ENCODE measurements at places on chromosomes 13 and 19.

- DNase-seq: no peak
These were observed 103.8 kb downstream of the RGCC start for GRCh38 chr13:41561170-41561569.

GRCh38 chr19:39684267-39684666, 20.0 kb upstream of the LGALS14 start:
- no peak for DNase-seq

DNA sequence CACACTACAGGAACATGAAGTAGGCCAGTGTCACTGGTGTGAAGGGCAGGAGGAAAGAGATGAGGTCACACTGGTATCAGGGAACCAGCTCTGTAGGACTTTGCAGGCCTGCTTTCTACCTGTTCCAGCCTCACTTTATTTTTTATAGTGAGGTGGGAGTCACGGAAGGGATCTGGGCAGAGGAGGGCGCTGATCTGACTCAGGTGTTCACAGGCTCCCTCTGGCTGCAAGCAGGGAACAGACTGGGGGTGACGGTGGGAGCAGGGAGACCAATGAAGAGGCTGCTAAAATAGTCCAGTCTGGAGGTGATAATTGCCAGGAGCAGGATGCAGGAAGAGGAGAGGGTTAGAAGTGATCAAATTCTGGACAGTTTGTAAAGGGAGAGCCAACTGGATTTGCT, 2.8 kb downstream of the THAP8 start:
- no peak for DNase-seq

- DNase-seq: no peak
These were observed 305.3 kb downstream of the TEX29 start for GRCh38 chr13:111625526-111626315.

GRCh38 chr19:29761575-29762232, 46.6 kb upstream of the C19orf12 start:
- peak; percentile 4 for DNase-seq

- no peak for DNase-seq
These were observed 172.8 kb downstream of the NHLRC3 start for GRCh38 chr13:39210961-39211534.

DNA sequence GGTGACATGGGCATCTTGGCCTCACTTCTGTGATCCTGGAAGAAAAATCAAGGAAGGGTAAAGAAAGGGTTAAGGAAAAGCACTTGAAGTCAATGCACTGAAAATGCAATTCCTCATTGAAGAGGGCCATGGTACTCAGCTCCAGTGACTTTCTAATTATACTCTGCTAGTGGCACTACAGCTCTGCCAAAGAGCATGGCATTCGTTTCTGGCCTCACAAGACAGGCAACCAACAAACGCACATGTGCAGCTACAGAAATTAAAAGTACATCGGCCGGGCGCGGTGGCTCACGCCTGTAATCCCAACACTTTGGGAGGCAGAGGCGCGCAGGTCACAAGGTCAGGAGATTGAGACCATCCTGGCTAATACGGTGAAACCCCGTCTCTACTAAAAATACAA, 21.8 kb downstream of the SACS start:
- DNase-seq: no peak

- DNase-seq: no peak
These were observed 65.7 kb upstream of the ATP12A start for GRCh38 chr13:24614306-24615080.

- DNase-seq: no peak
These were observed 352.0 kb upstream of the DACH1 start for GRCh38 chr13:72218966-72219365.

- no peak for DNase-seq
These were observed 3.2 kb downstream of the ZNF699 start for GRCh38 chr19:9306443-9306842.

- DNase-seq: peak; percentile 90
These were observed at the start of gene ZNF135 for GRCh38 chr19:58059003-58059670. Gene ZNF135, plus strand, starts transcription at chr19:58059282. Its CDS starts 721 bp downstream, at chr19:58060003.

DNA sequence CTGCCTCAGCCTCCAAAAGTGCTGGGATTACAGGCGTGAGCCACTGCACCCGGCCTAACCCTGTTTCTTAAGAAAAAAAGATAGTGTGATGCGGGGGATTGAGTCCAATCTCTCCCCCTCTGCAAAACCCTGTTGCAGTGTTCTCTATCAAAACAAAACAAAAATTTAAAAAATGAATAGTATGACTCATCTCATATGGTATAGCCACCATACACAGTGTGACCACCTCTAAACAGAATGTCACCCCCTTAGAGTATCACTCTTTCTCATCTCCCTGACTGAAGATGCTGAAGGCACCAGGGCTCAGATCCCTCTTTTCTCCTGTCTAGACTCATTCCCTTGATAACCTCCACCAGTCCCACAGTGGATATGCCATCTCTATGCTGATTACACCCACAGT, 6.8 kb upstream of the ERF start:
- DNase-seq: no peak

DNA sequence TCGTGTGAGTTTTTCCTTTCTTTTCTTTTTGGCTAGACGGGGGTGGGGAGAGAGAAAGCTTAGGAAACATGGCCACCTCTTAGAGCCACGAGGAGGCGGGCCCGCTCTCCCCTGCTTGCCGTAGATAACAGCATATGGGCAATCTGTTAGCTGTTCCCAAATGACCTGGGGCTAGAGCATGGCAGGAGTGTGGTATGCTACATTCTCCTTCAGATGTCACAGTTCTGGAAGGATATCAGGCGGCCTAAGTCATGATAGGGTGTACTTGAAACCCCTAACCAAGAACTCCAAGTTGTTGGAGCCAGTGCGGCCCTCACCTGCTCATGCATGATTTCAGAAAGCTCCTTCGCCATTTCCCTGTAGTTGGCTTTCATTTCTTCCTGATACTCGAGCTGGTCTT, 44.3 kb upstream of the SLC15A1 start:
- DNase-seq: no peak

DNA sequence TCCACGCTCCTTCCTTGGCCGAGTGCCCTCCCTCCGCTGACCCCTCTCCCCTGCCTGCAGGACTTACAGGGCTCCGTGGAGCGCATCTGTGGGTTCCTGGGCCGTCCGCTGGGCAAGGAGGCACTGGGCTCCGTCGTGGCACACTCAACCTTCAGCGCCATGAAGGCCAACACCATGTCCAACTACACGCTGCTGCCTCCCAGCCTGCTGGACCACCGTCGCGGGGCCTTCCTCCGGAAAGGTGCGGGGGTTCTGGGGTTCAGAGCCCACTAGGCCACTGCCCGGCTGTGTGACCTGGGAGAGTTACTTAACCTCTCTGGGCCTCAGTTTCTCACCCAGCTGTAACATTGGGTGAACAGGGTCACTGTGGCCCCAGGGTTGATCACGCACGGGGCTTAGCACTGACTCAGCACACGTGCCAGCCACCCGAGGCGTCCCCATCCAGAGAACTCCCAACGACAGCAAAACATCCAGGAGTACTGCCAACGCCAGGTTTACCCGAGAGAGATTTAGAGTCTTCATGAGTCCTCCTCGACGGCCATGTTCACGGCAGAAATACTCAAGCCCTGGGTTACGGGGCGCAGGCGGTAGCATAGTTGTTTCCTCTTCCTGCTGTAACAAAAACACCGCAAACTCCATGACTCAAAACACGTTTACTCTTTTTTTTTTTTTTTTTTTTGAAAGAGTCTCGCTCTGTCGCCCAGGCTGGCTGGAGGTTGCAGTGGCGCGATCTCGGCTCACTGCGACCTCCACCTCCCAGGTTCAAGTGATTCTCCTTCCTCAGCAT, 9.7 kb upstream of the SPACA4 start:
- no peak for DNase-seq

DNA sequence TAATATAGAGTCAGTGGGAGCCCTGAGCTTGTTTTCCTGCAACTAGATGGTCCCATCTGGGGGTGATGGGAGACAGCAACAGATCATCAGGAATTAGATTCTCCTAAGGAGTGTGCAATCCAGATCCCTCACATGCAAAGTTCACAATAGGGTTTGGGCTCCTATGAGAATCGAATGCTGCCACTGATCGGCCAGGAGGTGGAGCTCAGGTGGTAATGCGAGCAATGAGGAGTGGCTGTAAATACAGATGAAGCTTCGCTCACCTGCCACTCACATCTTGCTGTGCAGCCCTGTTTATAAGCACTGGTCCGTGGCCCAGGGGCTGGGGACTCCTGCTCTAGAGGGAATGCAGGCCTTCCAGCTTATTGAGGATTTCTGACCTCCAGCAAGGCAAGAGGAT, 5.7 kb downstream of the ZNF558 start:
- no peak for DNase-seq

- no peak for DNase-seq
These were observed 7.2 kb downstream of the ATP8A2 start for GRCh38 chr13:25379011-25379410.

DNA sequence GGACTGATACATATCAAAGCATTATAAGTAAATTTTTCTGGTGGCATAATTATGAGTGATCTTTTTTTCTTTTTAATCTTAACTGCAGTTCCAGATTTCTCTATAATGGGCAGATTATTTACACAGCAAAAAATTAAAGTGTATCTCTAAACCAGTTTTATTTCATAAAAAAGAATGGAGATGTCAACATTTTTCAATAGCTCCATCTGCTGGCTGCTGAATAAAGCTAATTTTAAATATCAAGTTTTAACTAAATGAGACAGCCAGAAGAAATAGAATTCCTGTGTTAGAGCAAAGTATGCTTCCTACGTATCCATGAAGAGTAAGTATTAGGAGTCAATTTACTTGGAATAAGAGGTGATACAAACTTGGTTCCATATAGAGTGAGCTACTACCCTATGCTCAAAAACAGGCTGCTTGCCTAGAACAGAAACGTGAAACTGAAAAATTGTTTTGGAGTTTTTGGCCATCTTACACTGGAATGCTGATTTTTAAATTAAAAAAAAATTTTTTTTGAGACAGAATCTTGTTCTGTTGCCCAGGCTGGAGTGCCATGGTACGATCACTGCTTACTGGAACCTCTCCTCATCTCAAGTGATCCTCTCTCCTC, 5.0 kb upstream of the PDS5B start:
- DNase-seq: no peak

DNA sequence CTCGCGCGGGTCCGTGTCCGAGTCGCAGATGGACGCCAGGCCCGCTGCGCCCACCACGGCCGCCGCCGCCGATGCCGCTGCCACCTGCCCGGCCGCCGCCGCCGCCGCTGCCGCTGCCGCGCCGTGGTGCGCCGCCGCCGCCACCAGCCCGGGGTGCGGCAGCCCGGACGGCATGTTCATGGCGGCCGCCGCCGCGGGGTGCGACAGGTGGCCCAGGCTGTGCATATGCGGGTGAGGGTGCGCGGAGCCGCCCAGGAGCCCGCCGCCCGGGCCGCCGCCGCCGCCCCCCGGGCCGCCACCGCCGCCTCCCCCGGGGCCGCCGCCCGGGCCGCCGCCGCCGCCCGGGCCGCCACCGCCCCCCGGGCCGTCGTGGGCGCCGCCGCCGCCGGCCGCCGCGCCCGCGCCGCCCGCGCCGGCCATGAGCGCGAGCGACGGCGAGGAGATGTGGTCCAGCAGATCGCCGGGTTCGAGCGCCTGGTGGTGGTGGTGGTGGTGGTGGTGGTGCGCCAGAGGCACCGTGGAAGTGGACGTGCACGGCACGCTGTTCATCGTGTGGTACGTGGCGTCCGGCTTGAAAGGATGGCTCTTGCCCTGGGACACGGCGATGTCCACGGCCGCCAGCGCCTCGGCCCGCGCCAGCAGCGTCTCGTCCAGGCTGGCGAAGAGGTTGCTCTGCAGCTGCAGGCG, 1.3 kb downstream of the POU4F1 start:
- DNase-seq: no peak
